ENCODE measurements at places on chromosomes 3 and 15.

DNA sequence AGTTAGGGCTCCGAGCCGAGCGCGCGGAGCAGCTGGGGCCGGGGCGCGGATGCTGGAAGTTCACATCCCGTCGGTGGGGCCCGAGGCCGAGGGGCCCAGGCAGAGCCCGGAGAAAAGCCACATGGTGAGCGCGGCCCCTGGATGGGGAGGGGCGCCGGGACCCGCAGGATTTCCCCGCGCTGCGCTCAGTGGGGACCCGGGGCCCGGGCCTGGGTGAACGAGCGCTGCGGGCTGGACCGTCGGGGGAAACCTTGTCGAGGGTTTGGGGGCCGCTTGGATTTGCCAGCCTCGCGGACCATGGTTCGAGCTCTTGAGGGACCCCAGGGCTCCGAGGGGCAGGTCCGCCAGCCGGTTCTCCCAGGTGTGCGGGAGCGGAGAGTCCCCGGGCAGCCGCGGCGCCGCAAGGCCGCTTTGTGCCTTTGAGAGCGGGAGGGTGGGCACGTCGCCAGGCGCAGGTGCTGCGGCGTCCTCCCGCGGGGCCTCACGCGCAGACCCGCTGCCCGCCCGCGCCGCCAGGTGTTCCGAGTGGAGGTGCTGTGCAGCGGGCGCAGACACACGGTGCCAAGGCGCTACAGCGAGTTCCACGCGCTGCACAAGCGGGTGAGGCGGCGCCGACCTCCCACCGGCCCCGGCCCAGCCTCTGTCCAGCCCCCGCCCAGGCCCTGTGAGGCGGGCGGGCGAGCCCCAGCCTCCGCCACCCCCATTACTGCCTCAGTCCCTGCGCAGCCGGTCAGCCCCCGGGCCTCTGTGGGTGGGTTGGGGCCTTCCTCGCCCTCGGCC is at the start of gene SNX22:
Gene SNX22, plus strand, starts transcription at position 5 of the 780 bp plus-strand sequence. Its CDS starts 45 bp downstream, at position 50.
- no peak for DNase-seq

- no peak for DNase-seq
These were observed 736 bp downstream of the IREB2 start for GRCh38 chr15:78438619-78439285.

DNA sequence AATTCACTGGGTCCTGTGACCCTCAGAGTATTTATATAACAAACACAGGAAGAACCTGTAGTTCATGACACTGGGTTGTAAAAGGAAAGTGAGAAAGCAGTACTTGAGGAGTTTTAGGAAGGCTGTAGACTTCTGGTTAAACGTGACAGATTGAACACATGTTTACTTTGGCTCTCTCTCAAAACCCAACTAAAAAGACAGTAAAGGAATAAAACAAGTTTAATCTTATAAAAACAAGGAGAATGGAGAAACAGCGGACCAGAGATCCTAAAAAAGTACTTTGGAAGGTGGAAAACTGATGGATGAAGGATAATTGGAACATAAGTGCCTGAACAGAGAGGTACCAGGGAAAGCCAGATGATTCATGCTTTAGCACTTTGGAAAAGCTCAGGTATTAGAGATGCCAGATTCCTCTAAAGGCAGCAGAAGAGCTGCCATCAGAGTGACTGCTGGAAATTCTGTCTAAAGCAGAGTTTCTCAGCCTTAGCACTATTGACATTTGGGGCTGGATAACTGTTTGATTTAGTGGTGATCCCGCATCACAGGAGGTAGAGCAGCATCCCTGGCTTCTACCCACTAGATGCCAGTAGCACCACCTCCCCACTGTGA is 182.9 kb upstream of the RORA start:
- no peak for DNase-seq

DNA sequence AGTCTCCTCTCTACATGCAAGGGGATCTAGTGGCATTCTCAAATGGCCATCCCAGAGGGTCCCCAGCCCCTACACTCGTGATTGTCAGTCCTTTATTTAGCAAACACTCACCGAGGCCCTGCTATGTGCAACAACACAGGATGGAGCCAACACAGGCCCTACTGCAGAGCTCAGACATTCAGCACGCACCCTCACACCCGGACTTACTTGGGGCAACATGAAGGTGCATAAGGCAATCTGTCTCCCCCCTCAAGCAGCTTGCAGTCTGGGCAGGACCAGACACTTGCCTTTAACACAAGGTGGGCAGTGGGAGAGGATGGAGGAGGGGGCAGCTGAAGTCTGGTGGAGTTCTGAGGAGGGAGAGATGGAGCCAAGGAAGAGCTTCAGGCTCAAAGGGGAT is 258.4 kb downstream of the XXYLT1 start:
- DNase-seq: no peak

DNA sequence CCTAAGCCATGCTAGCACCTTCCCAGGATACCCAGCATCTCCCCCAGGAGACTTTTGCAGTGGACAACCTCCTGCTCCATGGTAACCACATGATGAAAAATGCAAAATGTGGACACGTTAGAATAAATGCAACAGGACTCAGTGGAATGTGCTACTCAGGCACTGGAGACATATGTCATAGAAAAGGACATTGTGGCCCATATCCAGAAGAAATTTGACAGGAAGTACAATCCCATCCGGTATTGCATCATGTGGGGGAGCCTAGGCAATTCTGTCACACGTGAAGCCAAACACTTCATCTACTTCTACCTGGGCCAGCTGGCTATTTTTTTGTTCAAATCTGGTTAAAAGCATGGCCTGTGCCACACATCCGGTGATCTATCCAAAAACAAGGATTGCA is 227.2 kb upstream of the GPR149 start:
- no peak for DNase-seq

DNA sequence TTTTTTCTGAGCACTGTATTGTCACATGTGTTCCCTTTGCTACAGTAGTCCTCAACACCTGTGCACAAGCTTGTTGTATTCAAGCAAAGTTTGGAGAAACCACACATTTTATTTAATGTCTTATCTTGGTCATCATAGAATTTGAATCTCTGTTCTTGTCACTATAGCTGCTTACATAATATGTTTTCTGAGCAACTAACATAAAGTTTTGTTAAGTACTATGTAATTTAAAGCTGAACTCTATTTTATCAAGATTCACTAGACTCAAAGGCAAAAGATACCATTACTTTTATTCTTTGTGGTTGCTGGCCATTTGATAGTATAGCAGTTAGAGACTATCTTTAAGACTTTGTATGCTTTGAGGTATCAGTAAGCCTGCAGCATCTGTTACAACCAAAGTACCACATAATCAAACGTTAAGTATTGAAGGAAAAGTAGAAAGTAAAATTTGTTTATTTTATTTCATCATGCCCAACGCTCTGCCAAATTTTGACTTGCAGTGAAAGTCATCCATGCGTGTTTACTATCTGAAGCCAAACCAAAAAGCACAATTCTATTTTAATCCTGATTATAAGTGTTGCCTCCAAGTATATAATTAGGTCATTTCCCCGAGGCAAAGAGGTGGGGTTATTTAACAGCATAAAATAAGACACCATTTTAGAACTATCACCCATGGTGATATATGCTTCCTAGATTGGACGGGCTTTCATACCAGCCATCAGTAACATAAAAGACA is 10.3 kb upstream of the ABHD10 start:
- no peak for DNase-seq

GRCh38 chr3:10707400-10708215 is 108.4 kb upstream of the SLC6A11 start:
- DNase-seq: no peak

DNA sequence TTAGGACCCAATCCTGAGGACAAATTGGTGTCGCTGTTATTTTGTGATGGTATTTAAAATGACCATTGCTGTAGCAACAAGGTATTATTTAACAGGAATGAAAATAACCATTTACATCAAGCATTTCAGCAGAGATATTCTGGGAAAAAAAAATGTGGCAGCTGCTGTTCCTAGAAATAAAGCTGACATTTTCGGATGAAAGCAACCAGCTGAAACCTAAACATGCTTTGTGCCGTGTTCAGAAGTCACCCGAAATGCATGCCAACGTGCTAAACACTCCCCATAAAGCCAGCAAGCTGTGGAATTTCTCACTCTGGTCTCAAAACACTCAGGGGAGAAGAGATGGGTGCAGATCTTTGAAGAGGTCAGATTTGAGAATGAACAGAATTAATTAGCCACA is 31.5 kb upstream of the TAFA4 start:
- DNase-seq: no peak

DNA sequence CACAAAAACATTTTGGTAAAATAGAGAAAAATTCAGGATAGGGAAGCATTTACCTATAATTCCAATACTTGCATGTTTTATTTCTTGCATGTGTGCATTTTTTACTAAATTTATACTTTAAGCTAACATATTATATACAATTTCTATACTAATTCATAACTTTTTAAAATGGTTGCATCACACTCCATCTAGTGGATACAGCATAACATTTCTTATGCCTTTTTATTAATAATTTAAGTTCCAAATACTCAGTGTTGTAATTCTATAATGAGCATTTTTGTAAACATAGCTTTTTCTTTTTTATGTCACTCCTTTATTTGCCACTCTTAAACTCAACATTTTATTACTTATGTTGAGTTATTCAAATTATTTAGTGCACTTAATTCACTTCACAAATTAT is 477.7 kb downstream of the ZBBX start:
- DNase-seq: no peak

DNA sequence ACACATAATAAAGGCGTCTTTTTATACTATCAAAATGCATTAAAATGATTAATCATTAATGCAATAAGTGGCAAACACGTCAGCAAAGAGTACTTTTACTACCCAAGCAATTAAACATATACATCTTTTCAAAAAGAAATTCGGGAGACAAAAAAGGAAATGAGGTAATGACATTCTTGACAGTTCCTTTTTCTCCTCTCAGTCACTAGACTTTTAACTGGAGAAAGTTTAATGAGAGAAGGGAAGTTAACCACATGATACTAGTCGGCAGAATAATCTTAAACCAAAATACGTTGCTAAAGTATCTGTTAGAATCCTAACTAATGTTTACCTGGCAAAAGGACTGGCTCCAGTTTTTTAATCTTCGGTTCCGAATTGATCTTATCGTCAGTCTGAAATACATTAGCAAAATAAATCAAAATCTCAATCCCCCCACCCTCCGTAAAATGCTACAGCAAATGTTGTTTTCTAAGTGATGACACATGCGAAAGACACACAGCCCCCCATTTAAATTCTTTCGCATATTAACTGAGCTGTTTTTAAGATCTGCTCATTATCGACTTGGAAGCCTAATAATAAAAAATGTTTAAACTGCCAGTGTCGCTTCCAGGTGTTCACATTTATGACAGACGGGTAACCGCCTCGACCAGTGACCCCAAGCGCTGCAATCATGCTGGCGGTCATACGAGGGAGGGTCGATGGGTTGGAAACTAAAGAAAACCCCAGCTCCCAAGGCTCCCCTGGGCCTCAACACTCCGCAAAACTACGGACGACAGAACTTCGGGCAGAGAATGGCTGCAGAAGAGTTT is 778 bp downstream of the MTMR10 start:
- no peak for DNase-seq

All from stimulated activated CD4-positive, alpha-beta T cell treated with anti-CD3 and anti-CD28 coated beads, Interleukin-2, amount 100 ng/mL, for 4 hours (primary cell).